Common myeloid progenitor, CD34-positive (primary cell): ENCODE measurements at places on chromosomes 4 and X.

DNA sequence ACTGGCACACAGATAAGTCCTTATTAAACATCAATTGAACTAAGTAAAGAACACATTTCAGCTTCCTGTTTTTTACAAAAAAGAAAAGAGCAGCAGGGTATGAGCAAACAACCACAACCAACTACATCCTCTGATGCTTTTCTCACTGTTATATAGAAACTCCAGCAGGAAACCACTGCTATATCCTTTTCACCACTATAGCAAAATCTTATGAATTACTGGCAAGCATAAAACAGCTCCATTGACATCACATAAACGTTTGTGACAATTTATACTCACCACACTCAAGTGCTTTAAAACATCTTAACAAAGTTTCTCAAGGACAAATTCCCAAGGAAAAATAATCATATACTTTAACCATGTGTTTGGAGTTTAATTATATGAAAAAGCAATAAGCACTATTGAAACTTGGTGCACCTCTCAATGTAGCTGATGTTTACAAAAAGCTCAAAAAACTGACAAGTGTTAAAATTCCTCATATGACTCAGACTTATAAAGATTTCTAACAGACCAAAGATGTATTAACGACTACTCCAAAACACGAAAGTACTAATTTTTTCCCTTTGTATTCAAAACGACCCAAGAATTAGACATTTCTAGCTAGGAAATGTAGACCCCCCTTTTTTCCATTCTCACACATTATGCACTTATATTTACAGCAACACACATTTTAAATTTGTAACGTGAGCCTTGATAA, 12.9 kb downstream of the GPRIN3 start:
- peak; percentile 65 for DNase-seq

- DNase-seq, result no peak
Observed at GRCh38 chr4:71251261-71251660, 87.6 kb upstream of the SLC4A4 start.

DNA sequence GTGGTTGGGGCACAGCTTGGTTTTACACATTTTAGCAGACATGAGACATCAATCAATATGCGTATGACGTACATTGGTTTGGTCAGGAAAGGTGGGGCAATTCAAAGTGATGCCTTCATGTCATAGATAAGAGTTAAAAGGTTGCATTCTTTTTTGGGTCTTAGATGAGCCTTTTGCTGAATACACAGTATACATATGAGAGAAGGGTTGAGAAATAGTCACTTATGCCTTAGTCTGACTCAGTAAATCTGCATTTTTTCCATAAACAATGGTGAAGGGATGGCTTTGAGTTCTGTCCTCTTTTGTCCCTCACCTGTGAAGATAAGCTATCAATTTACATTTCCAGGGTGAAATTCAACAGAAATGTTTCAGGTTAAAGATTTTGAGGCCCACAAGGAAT, 43.9 kb upstream of the UGT2B15 start:
- no peak for DNase-seq

DNA sequence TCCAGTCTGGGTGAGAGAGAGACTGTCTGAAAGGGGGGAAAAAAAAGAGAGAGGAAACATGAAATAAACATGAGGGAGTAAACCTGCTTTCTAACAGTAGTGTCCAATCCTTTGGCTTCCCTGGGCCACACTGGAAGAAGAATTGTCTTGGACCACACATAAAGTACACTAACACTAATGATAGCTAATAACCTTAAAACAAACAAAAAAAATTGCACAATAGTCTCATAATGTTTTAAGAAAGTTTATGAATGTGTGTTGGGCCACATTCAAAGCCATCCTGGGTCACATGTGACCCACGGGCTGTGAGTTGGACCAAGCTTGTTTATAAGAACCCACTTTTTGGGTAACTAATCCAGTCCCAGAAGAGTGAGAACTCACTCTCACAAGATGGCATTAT, 30.3 kb downstream of the PDS5A start:
- DNase-seq, result no peak

DNA sequence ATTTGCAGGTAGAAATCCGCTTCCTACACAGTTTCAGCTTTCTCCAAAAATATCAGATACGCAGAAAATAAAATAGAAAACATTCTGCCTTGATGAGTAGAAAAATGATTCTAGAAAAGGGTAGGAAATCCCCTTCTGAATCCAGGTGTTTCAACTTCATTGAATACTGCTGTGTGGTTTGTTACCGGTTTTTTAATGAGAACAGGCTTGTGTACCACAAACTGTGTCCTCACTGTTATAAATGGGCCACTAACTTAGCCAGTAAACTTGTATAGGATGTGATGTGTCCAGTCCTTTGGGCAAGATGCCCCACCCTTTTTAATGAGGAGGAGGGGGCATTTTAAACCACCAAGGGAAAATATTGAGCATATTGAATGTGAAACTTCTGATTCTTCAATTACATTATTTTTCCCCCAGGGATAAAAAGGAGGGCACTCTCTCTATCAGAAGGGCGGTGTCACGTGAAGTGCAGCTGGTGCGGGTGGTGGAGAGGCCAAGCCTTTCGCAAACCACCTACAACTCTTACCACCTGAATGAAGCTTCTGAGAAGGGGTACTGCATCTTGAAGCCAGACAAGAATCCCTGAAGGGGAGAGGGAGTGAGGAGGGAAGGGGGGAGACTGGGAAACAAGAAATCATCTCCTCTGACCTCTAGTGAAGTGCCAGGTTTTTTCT, 4.5 kb downstream of the CXXC4 start:
- no peak for DNase-seq

- DNase-seq, result peak; percentile 45
Observed at GRCh38 chr4:70651864-70652506, 14.3 kb downstream of the JCHAIN start.

GRCh38 chr4:84647312-84647884, 64.5 kb downstream of the CDS1 start:
- DNase-seq, result no peak

DNA sequence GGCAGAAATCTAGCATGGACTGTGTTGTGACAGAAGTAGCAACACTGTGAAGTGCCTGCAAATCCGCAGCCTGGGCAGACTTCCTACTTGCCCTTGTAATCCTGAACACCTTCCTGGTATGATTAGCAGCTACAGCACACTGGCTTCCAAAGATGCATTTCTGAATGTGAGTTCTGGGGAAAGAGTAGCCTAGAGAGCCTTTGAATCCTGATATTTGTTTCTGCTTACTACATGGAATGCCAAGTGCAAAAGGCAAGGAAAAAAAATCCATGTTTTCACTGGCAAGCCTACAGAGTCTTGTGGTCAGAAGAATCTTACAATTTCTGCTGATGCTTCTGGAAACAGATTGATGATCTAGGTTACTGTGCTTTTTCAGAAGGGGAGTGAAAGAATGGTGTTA, 223.7 kb downstream of the COL25A1 start:
- no peak for DNase-seq

- no peak for DNase-seq
Observed at GRCh38 chr4:78099058-78099457, 41.9 kb downstream of the FRAS1 start.

GRCh38 chr4:17218786-17219185, 293.1 kb downstream of the QDPR start:
- DNase-seq, result no peak
